ENCODE measurements at places on chromosomes 16 and 17. TPM values are rescaled to one million over a fixed set of nuclear protein-coding genes. Genes with fewer than 3 reads are reported as not detected.

DNA sequence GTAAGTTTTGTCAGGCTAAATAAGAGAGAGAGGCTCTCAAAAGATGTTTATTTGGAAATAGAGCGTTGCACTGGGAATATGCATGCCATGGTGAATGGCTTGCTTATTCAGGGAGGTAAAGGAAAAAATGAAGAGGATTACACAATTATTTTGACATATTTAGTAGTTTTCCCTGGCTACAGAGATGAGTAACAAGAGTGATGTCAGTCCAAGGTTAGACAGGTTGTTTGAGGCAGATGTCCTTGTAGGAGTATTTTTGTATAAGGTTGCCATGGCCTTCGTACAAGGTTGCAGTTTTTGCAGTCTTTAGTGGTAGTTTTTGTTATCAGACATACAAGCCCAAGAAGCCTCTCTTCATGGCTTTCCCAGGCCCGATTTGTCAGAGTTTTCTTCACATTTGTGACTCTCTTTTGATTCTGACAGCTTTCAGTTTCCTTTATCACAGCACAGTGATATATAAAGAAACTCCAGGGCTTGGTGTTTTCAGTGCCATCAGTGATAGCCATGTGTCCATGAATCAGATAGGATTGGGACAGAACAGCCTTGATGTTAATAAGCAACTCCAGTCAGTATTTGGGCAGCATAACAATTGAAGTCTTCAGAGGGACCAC lies 18.7 kb upstream of the LGALS9 start:
- no peaks in the 10 kb centered on the region for H3K27me3 ChIP-seq
- DNase-seq, result no peak
- H3K36me3 ChIP-seq, result peaks cover 60% of the 10 kb centered on the region
- H3K4me1 ChIP-seq, result no peaks in the 10 kb centered on the region
- H3K4me3 ChIP-seq, result no peak overlapping the region

DNA sequence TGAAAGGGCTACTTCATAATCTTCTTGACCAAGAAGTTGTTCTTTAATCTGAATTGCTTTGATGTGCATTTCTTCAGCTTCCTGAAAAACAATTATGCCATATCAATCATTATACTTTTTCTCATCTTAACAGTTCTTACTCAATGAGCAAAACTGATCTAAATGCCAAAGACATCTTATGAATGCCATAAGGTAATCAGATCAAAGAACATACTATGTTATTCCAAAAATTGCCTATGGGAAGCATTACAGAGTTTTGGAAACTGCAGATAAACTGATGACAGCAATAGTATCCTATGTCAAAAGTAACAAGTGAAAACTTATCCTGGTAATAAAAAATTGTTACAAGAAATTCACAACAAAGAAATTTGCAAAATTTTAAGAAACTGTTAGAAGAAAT lies 29.7 kb downstream of the CHCT1 start:
- H3K4me3 ChIP-seq, result no peak overlapping the region
- H3K27ac ChIP-seq, result no peak overlapping the region
- DNase-seq, result no peak

- H3K27me3 ChIP-seq, result no peaks in the 10 kb centered on the region
- no peak overlapping the region for H3K27ac ChIP-seq
- no peaks in the 10 kb centered on the region for H3K36me3 ChIP-seq
- H3K4me1 ChIP-seq, result no peaks in the 10 kb centered on the region
- H3K4me3 ChIP-seq, result no peak overlapping the region
- DNase-seq, result no peak
Observed at GRCh38 chr17:66855204-66855603, 20.3 kb downstream of the CACNG5 start.

DNA sequence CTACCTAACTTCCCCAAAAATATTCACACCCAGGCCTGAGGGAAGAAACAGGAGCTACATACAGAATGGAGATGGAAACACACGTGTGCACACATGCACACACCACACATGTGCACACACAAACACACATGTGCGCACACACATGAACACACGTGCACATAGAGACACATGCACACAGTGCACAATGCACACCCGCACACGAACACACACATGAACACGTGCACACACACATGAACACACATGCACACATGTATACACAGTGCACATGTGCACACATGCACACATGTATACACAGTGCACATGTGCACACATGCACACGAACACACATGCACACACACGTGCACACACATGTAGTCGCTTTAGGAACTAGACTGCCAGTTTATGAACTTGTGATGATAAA lies 18.8 kb downstream of the CA5A start:
- no peaks in the 10 kb centered on the region for H3K27me3 ChIP-seq
- DNase-seq, result no peak
- peaks cover 32% of the 10 kb centered on the region for H3K4me1 ChIP-seq
- H3K4me3 ChIP-seq, result no peak overlapping the region
- H3K36me3 ChIP-seq, result no peaks in the 10 kb centered on the region

DNA sequence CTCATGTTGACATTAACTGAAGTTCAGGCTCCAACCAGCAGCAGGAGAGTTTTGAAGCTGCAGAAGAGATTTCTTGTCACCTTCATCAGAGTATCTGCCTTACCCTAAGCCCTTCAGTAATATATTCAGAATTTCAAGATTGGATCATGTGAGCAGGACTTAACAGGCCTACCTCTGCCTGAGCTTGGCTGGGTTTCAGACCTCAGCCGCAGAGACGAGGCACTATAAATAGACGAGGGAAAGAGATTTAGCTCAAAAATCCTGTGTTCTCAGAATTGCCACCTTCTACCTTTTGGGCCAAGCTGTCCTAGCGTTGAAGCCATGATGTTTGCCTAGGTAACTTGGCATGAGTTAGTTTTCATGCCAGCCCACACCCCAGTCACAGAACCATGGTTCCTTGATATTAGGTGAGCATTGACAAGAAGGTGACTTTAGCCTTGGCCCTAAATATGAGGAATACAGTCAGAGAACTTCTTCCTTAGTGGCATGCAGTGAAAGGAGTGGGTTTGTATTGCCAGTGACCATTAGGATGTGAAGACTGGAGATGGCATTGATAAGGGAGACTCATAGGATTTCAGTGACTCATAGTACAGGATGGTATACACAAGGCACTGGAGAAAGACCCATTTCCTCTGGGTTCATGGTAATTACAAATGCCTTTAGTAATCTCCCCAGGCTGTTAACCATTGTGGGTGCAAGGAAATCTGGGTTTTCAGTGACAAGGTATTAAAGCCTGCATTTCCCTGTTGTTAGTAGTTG lies 224.3 kb downstream of the MSI2 start:
- H3K27ac ChIP-seq, result no peak overlapping the region
- no peaks in the 10 kb centered on the region for H3K36me3 ChIP-seq
- H3K27me3 ChIP-seq, result no peaks in the 10 kb centered on the region
- H3K4me3 ChIP-seq, result no peak overlapping the region
- no peaks in the 10 kb centered on the region for H3K4me1 ChIP-seq

DNA sequence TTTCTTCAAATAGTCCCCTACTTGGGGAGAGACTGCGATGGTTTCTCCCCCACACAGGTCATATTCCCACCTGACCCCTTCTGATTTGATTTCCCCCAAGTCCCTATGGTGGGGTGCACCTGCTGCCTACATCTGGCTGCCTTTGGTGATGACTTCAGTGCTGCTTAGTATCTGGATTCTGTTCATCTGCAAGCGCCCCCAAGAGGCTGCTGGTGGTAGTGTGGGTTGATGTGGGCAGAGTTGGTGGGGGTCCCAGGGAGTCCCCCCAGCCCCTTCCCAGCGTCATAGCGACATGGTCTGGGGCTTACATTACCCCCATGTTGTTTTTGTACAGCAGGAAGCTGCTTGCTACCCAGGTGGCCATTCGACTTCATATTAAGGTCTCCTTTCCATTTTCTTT lies 99.2 kb downstream of the NTN1 start:
- no peaks in the 10 kb centered on the region for H3K36me3 ChIP-seq
- H3K27me3 ChIP-seq, result no peaks in the 10 kb centered on the region
- H3K4me3 ChIP-seq, result no peak overlapping the region
- DNase-seq, result no peak

- no peaks in the 10 kb centered on the region for H3K4me1 ChIP-seq
- no peak overlapping the region for H3K27ac ChIP-seq
- H3K4me3 ChIP-seq, result no peak overlapping the region
- H3K27me3 ChIP-seq, result no peaks in the 10 kb centered on the region
- H3K36me3 ChIP-seq, result no peaks in the 10 kb centered on the region
- DNase-seq, result no peak
Observed at GRCh38 chr16:11183035-11183812, 72.8 kb downstream of the SOCS1 start.

- DNase-seq, result no peak
- H3K27ac ChIP-seq, result peak overlapping the region; percentile 48
- peaks cover 73% of the 10 kb centered on the region for H3K4me1 ChIP-seq
- H3K27me3 ChIP-seq, result no peaks in the 10 kb centered on the region
- H3K36me3 ChIP-seq, result no peaks in the 10 kb centered on the region
- no peak overlapping the region for H3K4me3 ChIP-seq
Observed at GRCh38 chr17:42138749-42139492, 15.9 kb downstream of the RAB5C start.

- no peaks in the 10 kb centered on the region for H3K27me3 ChIP-seq
- H3K4me1 ChIP-seq, result peaks cover 34% of the 10 kb centered on the region
- H3K27ac ChIP-seq, result no peak overlapping the region
- H3K4me3 ChIP-seq, result no peak overlapping the region
- H3K36me3 ChIP-seq, result no peaks in the 10 kb centered on the region
Observed at GRCh38 chr17:17201907-17202306, 4.2 kb downstream of the PLD6 start.

- no peak overlapping the region for H3K4me3 ChIP-seq
- DNase-seq, result no peak
- no peaks in the 10 kb centered on the region for H3K36me3 ChIP-seq
- peaks cover under 1% of the 10 kb centered on the region for H3K4me1 ChIP-seq
Observed at GRCh38 chr17:81206166-81206565, 16.6 kb downstream of the CEP131 start.

GRCh38 chr17:66717641-66718058 lies 117.3 kb upstream of the CACNG5 start:
- peak overlapping the region; percentile 58 for H3K27ac ChIP-seq
- no peaks in the 10 kb centered on the region for H3K27me3 ChIP-seq
- peak; percentile 87 for DNase-seq
- no peak overlapping the region for H3K4me3 ChIP-seq
- H3K4me1 ChIP-seq, result peaks cover 22% of the 10 kb centered on the region

DNA sequence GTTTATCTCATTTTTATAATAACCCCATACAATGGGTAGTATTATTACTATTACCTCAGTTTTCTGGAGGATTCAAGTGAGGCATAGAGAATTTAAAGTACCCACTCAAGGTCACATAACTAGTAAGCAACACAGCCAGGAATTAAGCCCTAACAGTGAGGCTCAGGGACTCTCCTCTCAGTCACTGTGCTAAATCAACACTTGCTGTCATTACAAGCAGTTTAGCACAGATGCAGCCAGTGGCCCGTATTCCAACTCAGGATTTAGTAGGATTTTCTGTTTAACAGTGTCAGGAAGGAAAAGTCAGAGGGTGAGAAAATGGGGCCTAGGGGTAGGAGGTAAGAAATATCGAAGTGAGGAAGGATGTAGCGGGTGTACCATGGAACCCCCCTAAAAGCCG lies 536.9 kb downstream of the TMEM114 start:
- no peak overlapping the region for H3K4me3 ChIP-seq
- no peak overlapping the region for H3K27ac ChIP-seq
- H3K27me3 ChIP-seq, result no peaks in the 10 kb centered on the region

DNA sequence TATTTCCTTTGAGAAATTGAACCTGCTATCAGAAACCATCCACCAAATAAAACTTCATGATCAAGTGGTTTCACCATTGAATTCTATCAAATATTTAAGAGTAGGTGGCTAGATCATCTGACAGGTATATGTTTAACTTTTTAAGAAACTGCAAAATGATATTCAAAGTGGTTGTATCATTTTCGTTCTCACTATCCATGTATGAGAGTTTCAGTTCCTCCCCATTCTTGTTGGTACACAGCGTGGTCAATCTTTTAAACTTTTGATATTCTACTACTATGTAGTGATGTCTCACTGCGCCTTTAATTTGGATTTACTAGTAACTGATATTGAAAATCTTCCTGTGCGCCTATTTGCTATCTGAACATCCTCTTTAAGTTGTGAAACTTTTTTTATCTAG lies 163.7 kb downstream of the CYB561 start:
- H3K4me3 ChIP-seq, result no peak overlapping the region
- H3K27ac ChIP-seq, result no peak overlapping the region
- H3K27me3 ChIP-seq, result no peaks in the 10 kb centered on the region
- DNase-seq, result no peak
- H3K36me3 ChIP-seq, result no peaks in the 10 kb centered on the region

- no peak overlapping the region for H3K4me3 ChIP-seq
- H3K4me1 ChIP-seq, result peaks cover under 1% of the 10 kb centered on the region
- DNase-seq, result no peak
- H3K36me3 ChIP-seq, result no peaks in the 10 kb centered on the region
Observed at GRCh38 chr17:49402706-49403105, 12.0 kb downstream of the PHB1 start.

- H3K4me1 ChIP-seq, result no peaks in the 10 kb centered on the region
- DNase-seq, result no peak
- no peak overlapping the region for H3K4me3 ChIP-seq
- no peak overlapping the region for H3K27ac ChIP-seq
- no peaks in the 10 kb centered on the region for H3K27me3 ChIP-seq
Observed at GRCh38 chr16:58280846-58281301, 14.0 kb downstream of the PRSS54 start.

GRCh38 chr16:68283801-68284598 lies 19.7 kb downstream of the SLC7A6 start:
- H3K4me3 ChIP-seq, result no peak overlapping the region
- DNase-seq, result no peak
- H3K27ac ChIP-seq, result no peak overlapping the region
- H3K4me1 ChIP-seq, result no peaks in the 10 kb centered on the region
- no peaks in the 10 kb centered on the region for H3K36me3 ChIP-seq
- no peaks in the 10 kb centered on the region for H3K27me3 ChIP-seq

The TMEM88 gene
- 16.2 TPM for total RNA-seq

The KRT222 gene
- total RNA-seq, result 1.6 TPM

The MRPS7 gene
- 13.7 TPM for total RNA-seq

The CBLN1 gene
- total RNA-seq, result 0.26 TPM

The SGF29 gene
- 30.7 TPM for total RNA-seq

The VASN gene
- 14.3 TPM for total RNA-seq

The TMEM238L gene
- not detected for total RNA-seq

All from body of pancreas (tissue), 4 donors.